LoVo (cell line): ENCODE measurements at places on chromosomes 11 and 22.

- no peak for DNase-seq
These were observed 187.9 kb downstream of the ETS1 start for GRCh38 chr11:128399251-128400121.

DNA sequence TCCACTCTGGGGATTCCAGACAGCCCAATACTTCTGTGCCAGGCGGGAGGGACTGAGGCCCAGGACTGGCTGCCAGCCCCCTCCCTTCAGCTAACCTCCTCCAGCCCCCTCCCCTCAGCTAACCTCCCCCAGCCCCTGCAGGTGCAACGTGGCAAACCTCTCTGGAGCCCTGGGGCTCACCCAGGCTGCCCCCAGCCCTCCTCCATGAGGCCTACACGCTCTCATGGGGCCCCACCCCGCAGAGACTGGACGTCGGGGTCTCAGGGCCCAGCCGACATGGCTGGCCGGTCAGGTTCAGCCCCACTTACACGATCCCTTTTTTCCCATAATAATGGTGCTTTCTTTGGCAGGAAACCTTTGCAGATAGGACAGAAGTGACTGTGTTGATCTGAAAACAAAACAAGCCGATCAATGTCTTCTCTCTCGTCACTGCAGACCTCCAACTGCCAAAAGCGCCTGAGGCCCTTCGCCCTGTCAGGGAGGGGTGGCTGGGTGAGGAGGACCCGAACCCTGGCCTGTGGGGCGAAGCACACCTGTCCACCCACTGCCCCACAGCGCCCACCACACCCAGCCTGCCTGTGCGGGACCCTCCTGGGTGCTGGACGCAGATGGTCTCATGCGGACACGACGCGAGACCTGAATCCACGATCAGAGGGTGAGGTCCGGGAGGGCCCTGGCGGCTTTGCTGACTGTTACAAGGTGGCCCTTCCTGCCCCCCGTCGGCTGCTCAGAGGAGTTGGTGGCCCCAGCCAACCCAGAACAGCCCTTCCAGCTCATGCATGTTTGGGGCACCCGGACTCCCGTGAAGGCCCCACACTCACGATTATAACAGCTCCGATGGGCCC lies 33.6 kb downstream of the TRMU start:
- DNase-seq, result no peak

- DNase-seq, result no peak
These were observed 25.8 kb downstream of the QSER1 start for GRCh38 chr11:32918427-32918826.

- DNase-seq, result no peak
These were observed 742 bp upstream of the CASP4 start for GRCh38 chr11:104968856-104969776.

DNA sequence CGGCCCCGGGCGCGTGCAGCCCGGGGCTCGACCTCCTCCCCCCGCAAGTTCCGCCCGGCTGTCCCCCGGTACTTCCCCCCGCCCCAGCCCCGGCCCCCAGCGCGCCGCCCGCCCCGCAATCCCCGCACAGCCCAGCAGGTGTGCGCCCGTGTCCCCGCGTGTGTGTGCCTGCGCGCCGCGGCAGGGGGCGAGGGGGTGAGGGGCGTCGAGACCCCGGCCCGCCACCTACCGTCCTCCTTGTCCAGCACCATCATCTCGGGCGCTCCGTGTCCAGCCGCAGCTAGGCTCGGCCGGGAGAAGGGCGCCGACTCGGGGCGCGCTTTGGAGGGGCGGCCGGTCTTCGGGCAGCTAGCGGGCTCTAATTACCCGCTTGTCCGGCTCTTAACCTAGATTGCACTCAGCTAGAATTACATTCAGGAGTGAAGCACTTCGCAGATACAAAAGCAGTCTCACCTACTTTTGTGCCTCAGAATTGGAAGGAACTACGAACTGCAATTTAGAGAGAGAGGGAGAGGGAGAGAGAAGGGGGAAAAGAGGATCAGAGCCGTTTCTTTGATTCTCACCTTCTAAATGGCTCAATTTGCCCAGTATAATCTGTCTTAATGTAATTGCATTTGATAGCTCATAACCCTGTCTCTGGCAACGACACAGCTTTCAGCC lies 439 bp downstream of the LMO1 start:
- DNase-seq, result no peak

DNA sequence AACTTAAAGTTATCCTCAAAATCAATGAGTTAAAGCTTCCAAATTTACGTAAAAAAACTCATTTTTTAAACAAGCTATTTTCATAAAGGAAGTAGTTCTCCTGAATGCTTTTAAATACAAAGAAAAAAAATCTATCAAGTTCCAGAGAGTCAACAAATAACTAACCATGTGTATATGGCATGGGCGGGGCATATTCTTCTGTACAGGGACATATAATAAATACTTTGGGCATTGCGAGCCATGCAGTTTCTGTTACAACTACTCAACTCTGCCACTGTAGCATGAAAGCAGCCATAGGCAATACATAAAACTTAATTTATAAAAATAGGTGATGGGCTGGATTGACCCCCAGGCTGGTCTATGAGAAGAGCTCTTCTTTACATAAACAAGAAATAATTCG lies 57.8 kb downstream of the BTBD10 start:
- no peak for DNase-seq

GRCh38 chr11:8332196-8332595 lies 68.5 kb upstream of the LMO1 start:
- DNase-seq, result no peak

DNA sequence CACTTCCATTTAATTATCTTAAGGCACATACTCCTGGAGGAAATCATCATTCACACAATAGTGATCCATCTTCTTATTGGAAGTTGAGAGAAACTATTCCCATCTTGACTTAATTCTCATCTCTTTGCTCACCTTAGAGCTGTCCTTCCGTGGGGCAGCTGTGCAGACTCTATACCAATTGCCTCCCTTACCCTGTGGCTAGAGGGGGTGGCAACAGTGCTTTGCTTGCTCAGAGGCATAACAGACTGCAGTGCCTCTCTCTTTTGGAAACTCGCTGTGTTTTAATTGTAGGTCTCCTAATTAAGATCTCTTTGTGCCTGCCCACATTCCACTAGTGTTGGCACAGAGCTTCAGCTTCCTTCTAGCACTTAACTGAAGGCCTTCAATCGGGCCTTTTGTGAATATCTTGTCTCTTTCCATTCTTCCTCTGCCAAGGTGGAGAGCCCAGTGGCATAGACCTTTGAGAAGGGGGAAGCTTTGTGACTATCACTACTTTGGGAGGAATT lies 5.5 kb downstream of the KMT2A start:
- no peak for DNase-seq

DNA sequence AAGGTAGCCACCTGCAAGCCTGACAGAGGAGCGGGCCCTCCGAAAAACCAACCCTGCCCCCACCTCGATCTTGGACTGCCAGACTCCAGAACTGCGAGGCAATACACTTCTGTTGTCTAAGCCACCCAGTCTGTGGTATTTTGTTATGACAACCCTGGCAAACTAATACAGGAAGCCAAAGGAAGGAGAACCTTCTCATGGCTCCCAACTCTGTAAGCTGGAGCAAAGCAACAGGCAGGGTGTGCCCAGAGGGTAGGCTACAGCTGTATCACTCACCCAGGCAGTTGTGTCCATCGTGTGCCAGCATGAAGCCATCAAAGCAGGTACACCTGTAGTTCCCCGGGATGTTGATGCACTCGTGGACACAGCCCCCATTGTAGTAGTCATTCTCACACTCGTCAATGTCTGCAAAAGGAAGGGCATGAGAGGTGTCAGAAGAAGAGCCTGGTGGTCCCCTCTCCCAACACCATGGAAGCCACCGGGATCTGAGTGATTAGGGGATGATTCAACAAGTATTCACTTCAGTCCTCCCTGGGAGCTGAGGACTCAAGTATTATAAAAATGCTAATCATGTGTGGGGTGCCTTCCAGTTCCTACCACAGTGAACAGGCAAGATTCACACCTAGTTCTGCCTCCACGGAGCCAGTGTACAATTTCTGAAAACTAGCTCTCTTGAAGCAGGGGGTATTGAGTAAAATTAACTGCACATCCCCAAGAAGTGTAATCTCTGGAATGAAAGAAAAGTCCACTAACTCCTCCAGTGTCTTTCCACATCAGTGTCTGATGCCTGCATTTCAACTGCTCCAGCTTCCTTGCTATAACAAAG lies 23.3 kb downstream of the SCUBE1 start:
- no peak for DNase-seq
